ENCODE measurements at places on chromosomes 4 and X.
A peak's percentile ranks its signal among the peaks of the same experiment; 100 is the strongest.

- peak; percentile 48 for DNase-seq
These were observed 56.9 kb upstream of the TADA2B start for GRCh38 chr4:6986072-6986780.

GRCh38 chr4:174627473-174627872 is 105.2 kb upstream of the HPGD start:
- no peak for DNase-seq

GRCh38 chr4:25914670-25915352 is 791 bp downstream of the SMIM20 start:
- DNase-seq: no peak

DNA sequence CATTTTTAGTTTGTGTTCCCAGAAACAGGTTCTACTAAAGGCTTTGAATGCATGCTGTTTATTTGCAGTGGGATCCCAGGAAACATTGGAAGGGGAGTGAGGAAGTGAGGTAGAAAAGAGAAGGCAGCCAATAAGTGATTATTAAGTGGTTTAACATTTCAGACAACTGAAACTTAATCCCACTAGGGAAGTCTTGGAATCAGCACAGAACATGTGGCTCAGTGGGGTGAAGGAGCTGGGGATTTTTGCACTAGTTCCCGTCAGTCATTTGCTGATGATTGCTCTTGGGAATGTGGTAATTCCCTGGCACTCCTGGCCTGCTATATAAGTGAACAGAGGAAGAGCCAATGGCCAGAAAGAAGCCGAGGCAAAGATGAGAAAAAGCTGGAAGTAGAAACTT is 1053.0 kb upstream of the IGFBP7 start:
- DNase-seq: no peak

GRCh38 chrX:65994519-65995506 is 45.1 kb downstream of the VSIG4 start:
- no peak for DNase-seq
